ENCODE measurements at places on chromosomes 16 and 17.

DNA sequence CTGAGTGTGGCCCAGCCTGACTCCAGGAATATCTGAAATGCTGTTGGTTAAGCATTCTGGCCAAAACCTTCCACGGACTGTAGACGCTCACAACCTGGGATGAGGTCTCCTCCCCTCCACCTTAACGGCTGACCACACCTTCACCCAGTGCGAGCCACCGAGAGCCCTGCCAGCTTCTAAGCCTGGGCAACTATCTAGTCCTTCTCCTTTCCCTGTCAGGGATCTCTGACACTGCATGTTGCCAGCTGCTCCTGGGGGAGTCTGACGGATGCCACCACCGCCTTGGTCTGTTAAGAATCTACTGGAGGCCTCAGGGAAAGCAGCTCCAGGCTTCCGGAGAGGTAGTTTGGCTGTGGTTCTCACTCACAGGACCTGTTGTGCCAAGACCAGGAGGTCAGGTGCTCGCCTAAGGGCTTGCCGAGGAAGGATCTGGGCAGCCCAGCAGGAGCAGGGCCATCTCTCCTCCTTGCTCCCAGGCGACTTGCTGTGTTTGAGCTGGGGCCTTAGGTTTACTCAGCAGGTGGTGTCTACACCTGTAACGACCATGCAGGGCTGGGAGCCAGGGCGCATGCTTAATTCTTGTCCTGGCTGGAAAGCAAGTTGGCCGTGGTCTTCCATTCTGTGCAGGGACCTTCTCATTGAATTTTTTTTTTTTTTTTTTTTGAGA, 111.8 kb downstream of the NTN1 start:
- no peak for DNase-seq

DNA sequence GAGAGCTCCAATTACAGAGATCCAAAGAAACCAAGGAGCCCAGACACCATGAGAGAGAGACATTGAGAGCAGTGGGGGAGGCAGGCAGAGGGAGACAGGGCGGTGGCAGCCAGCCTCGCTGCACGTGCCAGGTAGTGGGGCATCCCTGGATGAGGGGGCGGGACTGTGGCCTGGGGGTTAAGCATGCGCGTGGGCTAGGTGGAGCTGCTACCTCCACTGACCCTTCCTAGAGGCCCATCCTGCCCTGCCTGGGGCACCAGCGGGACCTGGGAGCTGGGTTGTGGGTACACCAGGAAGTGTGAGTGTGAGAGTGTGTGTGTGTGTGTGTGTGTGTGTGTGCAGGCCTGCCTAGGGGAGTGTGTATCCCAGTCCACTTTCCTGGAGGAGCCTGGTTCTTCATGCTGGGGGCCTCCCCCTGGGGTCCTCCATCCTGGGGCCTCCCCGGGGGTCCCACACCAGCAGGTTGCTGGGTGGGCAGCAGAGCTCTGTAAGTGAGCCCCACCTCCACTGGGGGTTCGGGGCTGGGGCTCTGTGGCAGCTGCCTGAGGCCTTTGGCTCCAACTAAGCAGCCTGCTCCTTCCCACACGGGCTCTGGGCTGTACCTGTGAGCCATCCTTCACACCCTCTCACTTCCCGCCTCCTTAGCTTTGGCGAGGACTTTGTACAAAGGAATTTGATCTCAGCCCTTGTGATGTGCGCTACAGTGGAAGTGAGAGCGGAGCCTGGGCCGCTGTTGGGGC, 127.4 kb downstream of the IRF8 start:
- DNase-seq, result peak; percentile 53

DNA sequence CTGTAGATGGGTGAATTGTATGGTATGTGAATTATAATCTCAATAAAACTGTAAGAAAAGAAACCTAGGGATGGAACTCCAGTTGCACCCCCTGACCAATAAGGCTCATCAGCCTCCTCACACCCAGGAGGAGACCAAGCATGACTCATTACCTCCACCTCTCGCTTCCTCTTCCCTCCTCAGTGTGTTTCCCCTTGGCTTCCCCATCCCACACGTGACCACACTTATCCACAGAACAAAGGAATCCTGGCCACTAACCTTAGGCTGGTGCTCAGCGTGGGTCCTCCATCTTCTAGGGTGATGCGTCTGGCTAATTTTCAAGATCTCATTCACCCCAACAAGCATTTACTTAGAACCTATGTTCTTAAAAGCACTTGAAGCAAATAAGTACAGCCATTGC, 36.2 kb upstream of the MAP3K14 start:
- DNase-seq, result no peak

DNA sequence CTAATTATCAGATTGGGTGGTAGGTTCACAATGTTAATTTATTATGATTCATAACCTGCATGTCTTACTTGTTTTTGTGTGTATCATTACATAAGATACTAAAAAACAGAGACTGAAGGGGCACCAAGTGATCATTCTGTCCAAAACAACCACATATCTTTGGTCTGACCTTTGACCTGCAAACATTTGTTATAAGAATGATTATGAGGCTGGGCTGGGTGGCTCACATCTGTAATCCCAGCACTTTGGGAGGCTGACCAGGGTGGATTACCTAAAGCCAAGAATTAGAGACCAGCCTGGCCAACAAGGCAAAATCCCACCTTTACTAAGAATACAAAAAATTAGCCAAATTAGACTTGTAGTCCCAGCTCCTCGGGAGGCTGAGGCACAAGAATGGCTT, 116.4 kb downstream of the SPAG9 start:
- DNase-seq, result no peak

GRCh38 chr17:15456972-15457722, 10.3 kb downstream of the CDRT4 start:
- DNase-seq, result peak; percentile 91

DNA sequence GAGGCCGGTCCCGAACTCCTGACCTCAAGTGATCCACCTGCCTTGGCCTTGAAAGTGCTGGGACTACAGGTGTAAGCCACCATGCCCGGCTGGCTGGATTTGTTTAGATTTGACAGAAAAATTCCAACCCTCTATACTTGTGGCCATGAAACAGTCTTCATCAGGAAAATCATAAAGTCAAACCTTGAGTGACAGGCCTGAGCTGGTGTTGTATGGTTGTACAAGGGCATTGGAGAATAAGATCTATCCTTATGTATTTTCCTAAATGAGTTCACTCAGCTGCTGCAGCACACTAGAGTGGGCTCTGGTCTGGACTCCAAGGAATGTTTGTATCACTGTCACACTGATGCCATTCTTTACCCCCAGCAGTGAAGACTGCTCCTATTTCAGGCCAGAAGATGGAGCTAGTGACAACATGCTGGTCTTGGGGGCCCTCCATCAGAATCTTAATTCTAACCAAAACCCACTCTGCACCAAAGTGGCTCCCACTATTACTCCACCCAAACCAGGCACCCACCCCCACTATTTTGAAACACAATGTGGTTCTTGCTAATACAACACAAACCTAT, 27.4 kb downstream of the SNX11 start:
- no peak for DNase-seq

- DNase-seq, result no peak
These were observed 199.5 kb downstream of the PRKCB start for GRCh38 chr16:24035127-24035842.

DNA sequence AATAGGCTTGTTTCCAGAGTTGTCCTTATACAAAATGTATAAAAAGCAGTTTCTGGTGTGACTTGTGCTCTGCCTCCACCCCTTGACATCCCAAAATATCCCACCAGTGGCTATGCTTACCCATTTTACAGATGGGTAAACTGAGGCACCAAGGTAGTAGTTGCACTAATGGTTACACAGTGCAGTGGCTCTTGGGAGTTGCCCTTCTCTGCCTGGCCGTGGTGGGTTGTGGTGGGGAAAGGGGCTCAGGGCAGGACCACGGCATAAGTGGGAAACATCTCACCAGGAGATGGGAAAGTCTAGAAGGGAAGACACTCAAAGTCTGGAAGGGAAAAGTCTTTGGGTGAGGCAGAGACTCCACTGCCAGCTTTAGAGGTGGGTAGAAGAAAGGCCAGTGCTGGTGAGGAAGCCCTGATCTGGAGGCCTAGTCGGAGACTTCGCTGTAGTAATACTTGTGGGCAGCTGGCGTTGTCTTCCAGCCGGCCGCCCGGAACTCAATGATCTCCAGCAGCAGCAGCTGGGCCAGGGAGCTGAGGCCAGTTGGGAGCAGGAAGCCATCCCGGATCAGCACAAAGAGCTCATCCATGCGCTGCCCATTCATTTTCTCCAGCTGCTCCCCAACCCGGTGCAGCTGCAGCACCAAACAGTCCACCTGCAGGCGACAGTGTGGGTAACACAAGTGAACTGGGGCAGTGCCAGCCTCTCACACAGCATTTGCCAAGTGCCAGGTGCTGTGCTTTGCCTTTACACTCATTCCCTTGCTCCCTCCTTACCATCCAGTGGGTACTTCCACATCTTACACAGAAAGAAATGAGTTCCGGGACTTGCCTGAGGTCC, 4.5 kb downstream of the MIF4GD start:
- no peak for DNase-seq

DNA sequence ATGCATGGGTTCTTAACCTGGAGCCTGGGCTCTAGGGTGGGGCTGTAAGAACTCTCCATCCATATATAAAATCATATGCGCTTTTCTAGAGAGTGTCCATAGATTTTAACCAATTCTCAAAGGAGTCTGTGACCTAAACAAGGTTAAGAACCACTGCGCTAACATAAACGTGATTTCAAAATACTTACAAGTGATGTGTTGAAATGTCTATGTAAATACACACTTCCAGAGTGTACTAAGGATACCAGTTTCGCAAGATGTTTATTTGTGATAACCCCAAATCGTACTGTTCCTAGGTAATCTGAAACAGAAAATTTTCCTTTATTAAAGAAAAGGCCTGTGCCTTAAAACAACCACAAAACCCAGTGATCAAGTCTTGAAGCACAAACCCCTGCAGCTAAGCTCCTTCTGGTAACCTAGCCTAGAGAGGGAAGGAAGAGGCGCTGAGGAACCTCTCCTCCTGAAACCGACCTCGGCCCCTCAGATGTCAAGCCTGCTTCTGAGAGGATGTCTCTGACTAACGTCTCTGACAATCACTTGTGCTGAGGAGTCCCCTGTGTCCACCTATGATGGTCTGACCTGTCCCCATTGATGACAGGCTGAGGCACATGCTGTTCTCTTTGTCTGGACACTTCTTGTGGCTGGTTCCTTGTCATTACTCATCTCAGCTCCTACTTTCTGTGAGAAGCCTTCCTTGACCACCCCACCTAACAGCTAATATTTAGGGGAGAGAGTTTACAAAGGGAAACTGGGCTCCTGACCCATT, 32.2 kb downstream of the SNN start:
- no peak for DNase-seq

DNA sequence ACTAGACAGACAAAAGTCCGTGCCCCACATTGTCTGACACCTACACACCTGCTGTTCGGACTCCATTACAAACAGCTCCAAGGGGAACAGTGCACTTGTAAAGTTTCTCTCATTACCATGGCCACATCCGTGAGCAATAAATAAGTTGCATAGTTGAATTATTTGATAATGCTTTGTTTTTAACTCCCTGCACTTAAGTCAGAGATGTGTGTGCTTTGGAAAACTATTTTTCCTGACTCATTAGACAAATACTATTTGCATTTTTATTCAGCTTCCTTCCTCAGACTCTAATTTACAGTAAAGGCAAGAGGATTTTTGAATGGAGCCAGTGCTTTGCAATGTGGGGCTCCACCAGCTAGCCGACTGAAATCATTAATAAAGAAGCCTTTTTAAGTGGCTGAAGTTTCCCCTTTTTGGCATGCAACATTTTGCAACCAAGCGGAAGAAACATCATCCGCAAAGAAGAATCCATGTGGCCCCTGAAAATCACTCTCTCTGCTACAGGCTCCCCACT, 6.5 kb upstream of the CCL2 start:
- no peak for DNase-seq

DNA sequence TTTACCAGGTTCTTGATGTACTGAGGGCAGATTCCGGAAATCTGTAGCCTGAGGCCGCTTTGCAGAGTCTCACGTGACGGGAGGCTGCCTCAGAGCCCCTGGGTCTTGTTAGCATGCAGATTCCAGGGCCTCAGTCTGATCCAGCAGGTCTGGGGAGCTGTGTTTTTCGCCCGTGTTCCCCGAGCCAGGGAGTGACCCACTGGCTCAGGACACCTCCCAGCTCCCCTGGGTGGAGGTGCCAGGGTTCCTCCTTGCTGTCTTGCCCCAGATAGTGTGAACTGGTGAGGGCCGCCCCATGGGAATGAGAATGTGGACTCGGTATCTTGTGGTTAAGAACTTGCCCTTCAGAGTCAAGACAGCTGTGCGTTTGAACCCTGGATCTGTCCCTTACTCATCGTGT, 98.6 kb downstream of the OR1D5 start:
- no peak for DNase-seq

DNA sequence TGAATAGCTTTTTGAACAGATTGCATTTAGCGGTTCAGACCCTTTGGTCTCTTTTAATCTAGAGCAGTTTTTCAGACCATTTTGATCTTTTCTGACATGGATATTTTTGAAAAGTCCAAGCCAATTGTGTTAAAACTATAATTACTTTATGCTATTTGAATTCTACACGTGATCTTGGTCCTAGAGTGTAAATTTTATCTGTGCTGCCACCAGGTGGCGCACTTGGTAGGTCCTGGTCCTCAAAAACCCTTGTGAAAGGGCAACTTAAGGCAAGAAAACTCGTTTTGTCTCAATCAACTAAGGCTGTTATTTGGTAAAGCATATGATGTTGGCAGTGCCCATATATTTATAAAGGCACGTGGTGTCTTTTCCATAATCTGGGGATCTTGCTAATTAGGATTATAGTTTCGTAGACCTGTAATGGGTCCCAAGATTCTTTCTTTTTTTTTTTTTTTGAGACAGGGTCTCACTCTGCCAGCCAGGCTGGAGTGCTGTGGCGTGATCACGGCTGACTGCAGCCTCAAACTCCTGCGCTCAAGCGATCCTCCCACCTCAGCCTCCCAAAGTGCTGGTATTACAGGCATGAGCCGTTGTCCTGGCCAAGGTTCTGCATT, 43.9 kb upstream of the TEX2 start:
- DNase-seq, result no peak

DNA sequence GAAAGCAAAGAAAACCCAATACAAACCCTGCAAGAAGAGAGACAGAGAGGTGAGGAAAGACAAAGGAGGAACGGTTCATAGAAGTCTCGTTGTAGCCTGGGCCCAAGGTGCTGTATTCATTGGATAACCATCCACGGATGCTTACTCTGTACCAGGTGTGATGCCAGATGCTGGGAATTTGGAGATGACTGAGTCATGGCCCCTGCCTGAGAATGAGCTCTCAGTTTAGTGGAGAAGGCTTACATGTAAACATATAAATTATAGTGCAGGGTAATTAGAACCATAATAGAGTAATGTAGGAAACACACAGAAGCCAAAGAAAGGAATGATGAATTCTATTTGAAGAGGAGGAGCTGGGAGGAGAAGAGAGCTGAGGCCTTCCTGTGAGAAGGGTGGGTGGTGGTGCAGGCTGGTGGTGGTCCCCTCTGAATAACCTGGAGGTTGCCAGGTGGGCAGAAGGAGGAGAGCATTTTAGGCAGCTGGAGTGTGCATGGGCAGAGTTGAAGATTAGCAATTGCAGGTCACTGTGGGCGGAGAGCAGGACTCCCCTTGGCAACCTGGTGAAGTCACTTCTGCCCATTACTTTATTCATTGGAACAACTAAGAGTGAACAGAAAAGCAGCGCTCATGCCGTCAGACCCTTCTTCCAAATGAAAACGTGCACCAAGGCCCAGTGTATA, 7.7 kb upstream of the ZG16 start:
- DNase-seq, result no peak

GRCh38 chr16:5027575-5028235, 6.0 kb downstream of the NAGPA start:
- no peak for DNase-seq

- DNase-seq, result no peak
These were observed 6.2 kb downstream of the ACD start for GRCh38 chr16:67653789-67654402.

Data from left forelimb (tissue), 1 donor.